ENCODE measurements at places on chromosomes 2 and 18.

- no peak for DNase-seq
These were observed 72.6 kb upstream of the THUMPD2 start for GRCh38 chr2:39851651-39852110.

DNA sequence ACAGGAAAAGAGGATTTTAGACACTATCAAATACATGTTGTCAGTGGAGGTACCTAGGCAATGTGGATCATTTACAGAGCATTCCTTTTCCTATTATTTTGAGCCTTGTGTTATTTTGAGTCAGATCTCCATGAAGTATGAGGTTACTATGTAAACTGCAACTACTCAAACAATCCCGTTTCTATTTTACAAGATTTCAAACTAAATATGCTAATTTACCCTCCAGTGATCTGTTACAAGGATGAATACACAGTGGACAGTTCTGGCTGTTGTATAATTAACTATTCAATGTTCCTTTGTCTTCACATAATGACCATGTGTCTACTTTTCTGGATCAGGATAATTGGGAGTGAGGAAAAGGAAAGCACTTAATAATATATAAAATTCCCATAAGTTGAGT, 4.6 kb downstream of the HOXD1 start:
- DNase-seq = no peak

DNA sequence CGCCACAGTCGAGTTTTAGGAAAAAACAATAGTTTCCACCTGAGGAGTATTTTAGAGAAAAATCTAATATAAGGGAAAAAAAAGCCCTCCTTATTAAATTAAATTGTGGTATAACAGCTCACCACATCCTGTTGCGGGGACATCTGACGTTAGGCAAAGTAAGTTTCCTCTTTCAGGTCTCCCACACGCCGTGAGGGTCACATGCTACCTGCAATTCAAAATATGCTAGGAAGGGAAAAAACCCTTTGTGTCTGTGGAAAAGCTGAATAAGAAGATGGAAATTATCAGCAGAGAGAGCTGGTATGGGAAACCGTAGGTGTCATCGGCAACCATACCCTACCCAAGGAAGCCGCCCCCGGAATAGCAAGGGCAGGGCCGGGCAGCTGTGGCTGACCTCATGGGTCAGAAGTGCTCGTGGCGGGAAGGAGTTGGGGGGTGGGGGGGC, 128.0 kb downstream of the NFATC1 start:
- DNase-seq = peak; percentile 41

- no peak for DNase-seq
These were observed 3.9 kb upstream of the TNS1 start for GRCh38 chr2:218006741-218007140.

GRCh38 chr2:38496927-38497669, 105.6 kb downstream of the HNRNPLL start:
- no peak for DNase-seq

GRCh38 chr18:42290318-42291307, 335.6 kb downstream of the PIK3C3 start:
- DNase-seq = no peak

- no peak for DNase-seq
These were observed 128.0 kb upstream of the BOD1L2 start for GRCh38 chr18:57018845-57019244.

DNA sequence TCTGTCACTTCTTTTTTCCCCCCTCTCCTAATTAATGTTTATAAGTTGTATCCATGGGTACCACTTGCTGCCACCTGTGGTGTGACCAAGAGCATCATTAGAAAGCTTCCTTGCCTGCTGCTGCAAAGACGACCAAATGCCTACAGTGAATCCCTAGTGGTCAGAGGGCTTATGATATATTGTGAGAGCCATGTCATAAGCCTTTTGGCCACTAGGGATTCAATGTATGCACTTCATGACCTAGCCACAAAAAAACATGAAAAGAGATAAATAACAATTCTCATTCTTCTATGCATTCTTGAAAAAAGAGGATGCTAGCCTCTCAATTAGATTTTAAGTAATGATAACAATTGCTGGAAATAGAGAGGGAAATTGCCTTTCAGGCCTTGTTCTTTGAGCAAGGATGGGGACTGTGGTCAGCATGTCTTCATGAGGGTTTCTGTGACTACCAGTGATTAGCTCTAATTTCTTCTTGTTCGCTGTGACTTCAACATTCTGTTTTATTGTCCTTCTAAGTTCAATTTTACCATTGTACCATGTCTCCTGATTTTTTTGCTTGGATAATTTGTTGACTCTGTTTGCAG, 435.3 kb downstream of the TGIF1 start:
- DNase-seq = no peak

DNA sequence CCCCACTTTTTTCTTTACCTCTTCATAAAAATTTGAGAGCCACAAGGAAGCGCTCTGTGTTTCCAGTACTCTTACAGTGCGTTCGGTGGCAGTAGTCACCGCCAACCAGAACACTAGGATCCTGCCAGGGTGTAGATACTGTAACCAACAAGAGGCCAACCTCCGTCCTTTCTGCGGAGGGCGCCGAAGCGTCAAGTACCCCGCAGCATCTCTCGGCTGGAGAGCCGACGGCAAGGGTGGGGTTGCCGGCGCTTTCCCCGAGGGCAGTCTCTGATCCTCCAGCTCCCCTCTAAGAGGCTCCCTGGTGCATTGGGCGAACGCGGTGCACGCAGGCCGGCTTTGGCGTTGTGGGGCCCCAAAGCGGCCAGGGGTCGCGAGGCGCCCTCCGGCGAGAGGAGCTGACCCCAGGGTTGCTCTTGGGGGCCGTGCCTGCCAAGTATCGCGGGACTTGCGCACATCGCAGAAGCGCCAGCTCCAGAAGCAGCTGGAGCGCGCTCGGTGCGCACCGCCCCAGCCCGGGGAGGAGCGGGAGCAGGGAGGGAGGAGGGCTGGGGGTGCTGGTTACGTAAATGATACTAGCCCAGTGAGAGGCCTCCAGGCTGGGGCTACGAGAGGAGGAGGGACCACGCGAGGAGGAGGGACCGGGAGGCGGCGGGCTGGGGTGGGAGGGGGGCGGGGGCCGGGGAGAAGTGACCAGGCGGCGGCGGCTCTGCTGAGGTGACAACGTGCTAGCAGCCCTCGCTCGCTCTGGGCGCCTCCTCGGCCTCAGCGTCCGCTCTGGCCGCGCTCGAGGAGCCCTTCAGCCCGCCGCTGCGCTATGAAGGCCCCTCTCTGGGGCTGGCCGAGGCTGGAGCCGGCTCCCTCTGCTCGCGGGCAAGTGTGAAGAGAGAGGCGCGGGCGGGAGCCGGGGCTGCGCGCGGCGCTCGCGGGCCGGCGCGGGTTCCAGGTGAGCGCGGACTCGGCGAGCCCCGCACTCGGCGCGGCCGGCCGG, at the start of gene GALNT13:
TSS of gene GALNT13 (plus strand) at position 692 of the 991 bp plus-strand sequence.
- no peak for DNase-seq

DNA sequence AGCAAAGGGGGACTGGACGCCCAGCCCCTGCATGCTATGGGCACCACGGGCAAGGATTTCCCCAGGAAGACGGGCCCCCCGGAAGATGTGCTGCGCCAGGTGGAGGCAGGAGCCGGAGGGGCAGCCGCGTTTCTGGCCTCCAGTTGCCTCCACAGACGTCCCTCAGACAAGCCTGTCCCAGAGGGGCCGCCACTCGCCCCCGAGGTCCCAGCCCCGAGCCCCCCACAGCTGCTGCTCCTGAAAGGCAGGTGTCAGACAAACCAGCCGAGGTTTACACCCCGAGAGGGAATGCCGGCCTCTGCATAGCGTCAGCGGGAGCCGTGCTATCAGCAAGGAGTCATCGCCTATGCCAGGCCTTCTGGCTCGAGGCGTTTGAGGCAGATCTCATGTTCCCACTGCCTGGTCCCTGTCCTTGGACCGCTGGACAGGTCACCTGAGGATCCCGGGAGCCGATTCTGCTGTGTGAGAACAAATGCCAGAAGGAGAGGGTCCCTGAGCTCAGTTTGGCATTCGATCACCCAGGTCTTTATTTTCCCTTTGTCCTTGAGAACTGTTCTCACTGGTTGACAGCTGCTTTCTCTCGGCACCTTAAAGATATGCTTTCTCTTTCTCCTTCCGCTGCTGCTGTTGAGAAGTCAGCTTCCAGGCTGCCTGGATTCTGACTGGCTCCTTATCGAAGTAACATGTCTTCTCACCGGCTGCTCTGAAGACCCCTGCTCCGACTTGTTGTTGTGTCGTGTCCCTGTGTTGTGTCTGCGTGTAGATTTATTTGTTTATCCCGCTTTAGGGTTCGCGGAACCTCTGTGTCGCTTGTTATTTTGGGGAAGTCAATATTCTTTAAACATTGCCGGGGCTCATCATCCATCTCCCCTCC, 20.6 kb downstream of the CROCC2 start:
- DNase-seq = no peak

GRCh38 chr2:203016716-203017115, 2.0 kb downstream of the NBEAL1 start:
- no peak for DNase-seq

DNA sequence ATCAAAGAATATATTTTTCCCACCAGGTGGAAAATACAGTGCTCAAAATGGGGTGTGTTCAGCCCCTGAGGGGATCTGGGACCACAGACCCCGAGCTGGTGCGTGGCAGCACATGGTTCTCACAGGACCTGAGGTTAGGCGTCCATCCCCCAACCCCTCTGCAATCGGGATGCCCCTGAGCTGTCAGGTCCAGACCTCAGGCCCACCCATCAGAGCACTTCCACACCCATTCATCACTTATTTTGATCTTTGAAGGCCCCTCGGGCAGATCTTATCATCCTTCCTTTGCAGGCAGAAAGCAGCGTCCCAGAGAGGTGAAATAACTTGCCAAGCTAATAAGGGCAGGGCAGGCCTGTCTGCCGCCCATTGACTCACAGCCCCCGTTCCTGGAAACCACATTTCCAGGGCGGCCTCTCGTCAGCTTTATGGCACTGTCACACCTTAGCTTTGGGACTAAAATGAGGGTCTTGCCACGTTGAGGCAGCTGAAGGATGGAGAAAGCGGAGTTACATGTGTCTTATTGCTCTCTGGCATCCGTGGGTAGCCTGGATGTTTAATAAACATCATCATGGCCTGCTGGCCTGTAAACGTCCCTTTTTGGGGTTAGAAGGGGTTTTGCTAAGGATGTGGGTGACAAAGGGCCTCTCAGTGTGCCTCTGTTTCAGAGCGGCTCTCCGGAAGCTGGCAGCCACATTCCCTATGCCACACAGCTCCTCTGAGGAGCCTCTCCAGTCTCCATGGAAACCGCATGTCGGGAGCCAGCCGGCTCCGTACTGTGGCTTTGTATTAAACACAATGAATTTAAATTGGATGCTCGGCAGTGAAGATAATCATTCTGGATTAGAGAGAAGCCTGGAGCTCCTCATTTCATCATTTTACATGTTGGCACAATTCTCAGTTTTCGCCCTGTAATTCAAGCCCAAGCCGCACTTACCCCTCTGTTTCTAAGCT, 58.3 kb upstream of the MAPRE3 start:
- no peak for DNase-seq

- DNase-seq = no peak
These were observed 56.2 kb upstream of the ATP8B1 start for GRCh38 chr18:57859314-57859713.

- DNase-seq = no peak
These were observed 83.9 kb downstream of the L3MBTL4 start for GRCh38 chr18:6330786-6331185.

DNA sequence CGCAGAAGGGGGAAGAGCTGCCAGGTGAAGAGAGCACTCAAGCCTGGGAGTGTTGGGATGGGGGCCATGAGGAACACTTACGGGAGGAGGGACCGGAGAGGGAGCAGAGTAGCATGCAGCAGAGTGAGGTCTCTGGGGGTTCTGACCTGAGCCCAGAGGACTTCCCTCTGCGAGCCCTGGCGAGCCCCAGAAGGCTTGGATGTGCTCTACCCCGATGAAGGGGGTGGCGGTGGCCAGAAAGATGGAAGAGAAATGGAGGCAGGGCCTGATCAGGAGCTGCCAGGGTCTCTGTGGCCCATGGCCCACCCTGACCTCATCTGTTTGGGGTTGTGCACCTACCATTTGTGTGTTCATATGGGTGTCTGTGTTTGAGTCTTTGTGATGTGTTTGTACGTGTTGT, 42.0 kb downstream of the CROCC2 start:
- no peak for DNase-seq

DNA sequence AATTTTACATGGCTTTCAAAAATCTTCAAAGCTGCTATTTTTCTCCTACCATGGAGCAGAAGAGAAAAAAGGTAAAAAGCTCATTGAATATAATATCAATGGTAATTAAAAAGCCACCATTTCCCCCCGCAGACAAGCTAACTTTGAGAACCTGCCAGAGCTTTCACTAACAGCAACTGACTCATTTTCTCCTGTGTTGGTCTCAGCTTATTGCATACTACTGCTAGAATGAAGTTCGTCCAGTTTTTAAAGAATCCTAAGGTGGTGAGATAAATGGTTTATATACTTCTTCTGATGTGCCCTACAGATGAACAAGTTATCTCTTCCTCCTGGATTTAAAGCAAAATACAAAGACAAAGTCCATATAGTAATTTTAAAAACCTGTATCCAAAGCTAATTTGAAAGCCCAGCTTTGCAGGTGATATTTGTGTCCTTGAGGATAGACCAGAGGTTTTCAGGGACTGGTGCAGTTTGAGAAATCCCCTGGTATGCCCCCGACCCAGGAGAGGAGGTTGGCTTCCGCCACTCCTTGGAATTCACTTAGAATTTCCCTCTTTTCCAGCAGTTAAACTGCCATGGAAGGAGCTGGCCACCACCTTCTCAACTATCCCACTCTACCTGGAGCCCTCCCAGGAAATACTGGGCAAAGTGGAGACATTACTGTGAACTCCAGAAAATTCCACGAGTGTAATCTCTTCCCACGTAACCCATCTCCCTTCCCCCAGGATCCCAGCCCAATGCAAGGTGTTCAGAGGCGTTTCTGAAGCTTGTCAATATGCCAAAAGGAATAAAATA, 17.5 kb downstream of the YPEL5 start:
- DNase-seq = no peak

DNA sequence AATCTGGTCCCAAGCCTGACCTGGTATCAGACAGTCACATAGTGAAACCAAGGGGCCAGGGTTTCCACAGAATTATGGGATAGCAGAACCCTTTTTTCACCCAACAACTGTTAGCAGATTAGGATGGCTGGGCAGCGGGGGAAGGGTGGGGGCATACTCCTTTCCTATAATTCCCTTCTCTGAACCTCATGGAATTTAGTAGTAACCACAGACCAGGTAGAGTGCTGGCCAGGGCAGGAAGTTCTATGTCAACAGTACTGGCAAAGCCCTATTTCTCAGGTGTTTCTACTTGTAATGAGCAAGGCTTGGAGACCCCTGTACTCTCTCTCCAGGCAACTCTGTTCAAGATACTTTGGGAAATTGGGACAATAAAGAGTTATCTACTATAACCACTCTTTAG, 174.6 kb downstream of the THADA start:
- DNase-seq = no peak

- peak; percentile 85 for DNase-seq
These were observed at the start of gene TTC32 for GRCh38 chr2:19901442-19902215. Gene TTC32, minus strand, starts transcription at chr2:19901983. Its CDS starts 129 bp downstream, at chr2:19901854.

GRCh38 chr2:118123561-118124232, 35.4 kb downstream of the INSIG2 start:
- no peak for DNase-seq
